ENCODE measurements at places on chromosomes 2 and 18. TPM values are rescaled to one million over a fixed set of nuclear protein-coding genes. Genes with fewer than 3 reads are reported as not detected.

FTCDNL1 gene
- total RNA-seq, result 2.1 TPM

GCKR gene
- 1.9 TPM for total RNA-seq

SH3BP4 gene
- total RNA-seq, result 36.4 TPM

CCDC74B gene
- total RNA-seq, result 2.3 TPM

EVA1A gene
- 67.1 TPM for total RNA-seq

GALNT13 gene
- 0.28 TPM for total RNA-seq

FAM210A gene
- 30.9 TPM for total RNA-seq

SH3RF3 gene
- 2.9 TPM for total RNA-seq
